8988T (cell line): ENCODE measurements at places on chromosomes 3 and 15.

- no peak for DNase-seq
These were observed 142.0 kb upstream of the CBLB start for GRCh38 chr3:106010829-106011228.

DNA sequence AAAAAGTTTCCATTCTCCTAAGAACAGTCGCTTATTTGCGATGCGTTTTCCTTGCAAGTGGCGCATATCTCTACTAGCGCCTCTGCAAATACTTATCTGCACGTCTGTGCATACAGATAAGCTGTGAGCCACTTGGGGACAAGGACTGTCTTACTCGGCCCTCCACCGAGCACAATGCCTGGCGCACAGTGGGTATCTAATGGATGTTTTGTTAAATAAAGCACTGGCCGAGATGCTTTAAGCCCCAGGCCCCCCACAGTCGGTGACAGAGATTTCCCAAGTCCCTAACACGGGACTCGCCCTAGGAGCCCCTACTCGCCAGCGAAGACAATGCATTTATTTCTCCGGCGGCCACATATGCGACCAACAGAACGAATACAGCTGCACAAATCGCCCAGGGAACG is 503 bp downstream of the HLTF start:
- no peak for DNase-seq

DNA sequence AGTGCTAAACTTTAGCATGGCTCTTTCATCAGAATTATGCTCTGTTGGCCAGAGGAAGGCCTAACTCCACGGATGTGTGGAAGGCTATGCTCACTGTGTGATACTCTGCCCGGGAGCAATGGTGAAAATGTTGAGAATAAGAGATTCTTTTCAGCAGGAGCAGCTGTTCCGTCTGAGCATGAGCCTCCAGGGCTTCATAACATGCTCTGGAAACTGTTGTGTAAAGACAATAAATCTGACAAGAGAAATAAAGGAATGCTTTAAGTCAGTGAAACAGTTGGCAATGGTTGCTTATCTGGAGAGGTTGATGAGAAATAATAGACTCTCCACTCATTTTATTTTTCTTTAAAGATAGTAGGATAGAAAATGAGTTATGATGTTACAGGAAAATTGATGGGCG is 269.8 kb downstream of the DIPK2A start:
- DNase-seq = no peak

GRCh38 chr15:94674296-94674695 is 442.9 kb downstream of the MCTP2 start:
- no peak for DNase-seq

DNA sequence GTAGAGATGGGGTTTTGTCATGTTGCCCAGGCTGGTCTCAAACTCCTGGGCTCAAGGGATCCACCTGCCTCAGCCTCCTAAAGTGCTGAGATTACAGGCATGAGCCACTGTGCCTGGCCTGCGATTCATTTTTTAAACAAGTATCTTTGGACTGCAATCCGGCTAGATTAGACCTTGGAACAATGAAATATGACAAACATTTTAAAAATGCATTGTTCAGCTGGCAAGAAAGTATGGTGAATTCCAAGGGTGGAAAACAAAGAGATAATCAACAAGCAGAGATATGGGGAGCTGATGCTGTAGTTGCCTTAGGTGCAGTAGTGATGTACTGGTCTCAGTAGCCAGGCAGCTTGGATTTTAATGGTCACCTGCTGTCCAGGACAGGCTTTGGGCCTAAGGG is 95.8 kb upstream of the GOLGA8J start:
- DNase-seq = no peak

DNA sequence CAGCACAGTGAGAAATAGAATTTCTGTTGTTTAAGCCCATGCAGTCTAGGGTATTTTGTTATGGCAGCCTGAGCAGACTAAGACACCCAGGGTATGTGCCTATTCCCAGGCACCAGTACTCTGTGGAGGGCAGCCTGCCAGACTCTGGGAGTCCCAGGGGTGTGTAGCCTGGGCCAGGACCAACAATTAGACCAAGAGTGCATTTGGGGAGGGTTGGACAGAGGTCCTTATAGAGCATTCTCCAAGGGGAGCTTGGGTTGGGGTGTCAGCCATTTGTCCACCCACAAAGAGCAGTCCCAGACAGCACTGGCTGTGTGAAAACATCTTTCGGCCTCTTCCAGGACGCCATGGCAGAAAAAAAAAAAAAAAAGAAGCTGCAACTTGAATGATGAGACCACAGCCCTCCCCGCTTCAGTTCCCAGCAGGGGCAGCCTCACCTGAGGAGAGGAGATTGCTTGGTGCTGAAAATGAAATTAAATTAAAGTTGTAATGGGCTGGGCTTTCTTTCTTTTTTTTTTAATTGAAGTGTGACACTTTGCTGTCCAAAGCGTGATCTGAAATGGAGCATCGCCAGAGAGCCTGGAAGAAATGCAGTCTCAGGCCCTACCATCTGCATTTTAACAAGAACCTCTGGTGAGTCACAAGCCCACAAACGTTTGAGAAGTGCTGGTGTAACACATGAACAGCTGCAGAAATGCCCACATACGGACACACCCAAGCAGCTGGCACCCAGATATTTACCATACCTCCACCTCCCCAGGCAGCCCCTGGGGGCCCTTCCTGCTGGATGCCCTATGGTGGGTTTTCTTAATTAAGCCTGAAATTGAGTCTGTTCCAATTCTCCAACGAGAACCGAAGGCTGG is 21.3 kb upstream of the CAV3 start:
- DNase-seq = no peak

- no peak for DNase-seq
These were observed 354.0 kb upstream of the ROBO2 start for GRCh38 chr3:76685858-76686257.

GRCh38 chr15:89149501-89150101 is 61.3 kb downstream of the ABHD2 start:
- no peak for DNase-seq

DNA sequence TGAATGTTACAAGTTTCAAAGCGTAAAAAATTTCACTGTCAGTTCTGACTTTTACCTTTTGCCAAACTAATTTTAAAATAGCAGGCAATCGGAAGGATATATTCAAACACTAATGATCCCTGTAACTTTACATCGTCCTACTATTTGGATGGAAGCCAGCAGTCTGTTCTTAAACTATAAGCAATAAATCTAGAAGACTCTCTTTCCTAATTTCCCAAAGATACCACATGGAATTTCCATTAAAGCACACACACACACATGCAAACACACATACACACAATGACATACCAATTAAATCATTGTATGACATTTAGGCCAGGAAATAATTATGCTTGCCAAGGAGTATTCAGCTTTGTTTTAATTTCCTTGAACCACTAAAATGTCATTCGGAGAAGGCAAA is 32.0 kb downstream of the IL17RD start:
- DNase-seq = no peak

DNA sequence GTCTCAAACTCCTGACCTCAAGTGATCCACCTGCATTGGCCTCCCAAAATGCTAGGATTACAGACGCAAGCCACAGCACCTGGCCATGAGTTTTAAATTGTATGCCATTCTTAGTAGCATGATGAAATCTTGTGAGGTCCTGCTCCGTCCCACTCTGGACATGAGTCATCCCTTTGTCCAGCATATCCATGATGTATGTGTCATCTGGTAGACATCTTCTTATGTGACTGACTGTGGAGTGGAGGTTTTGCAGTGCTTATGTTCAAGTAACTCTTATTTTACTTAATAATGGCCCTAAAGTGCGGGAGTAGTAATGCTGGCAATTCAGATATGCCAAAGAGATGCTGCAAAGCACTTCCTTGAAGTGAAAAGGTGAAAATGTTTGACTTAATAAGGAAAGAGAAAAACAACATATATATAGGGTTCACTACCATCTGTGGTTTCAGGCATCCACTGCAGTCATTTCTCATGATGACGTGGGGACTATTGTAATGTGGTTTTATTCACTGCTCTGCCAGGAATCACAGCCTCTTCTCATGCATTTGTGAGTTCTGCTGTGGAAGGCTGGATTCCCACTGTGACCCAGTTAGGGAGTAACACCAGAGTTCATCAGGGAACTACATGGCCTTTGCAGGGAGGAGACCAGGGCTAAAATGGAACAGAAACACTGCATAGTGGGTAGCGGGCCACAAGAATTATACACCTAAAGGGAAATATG is 204.6 kb upstream of the STRIT1 start:
- DNase-seq = no peak

DNA sequence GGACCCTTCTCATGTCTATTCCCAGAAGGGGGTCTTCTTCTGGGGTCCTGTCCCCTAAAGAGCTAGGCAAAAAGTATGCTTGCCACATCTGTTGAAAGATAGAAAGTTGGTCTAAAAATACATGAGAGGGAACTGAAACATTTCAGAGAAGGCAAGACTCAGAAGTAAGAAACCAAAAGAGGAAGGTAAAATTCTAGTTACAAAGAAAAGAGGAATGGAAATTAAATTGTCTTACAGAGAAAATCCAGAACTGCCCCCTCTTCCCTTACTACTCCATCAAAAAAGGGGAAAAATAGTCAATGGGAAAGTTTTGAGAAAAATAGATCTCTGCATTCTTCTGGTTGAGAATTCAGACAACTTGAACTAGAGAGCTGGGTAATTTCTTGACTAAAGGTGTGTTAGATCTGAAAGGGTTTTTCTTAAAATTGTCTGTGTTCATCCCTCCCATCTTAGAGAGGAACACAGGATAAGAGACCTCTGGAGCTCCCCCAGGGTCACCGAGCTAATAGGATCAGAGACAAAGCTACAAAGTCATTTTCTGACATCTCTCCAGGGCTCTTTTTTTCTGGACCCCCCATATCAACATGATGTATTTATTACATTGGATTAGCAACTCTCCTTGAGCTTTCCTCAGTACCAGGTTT is 32.3 kb upstream of the CCR2 start:
- no peak for DNase-seq

DNA sequence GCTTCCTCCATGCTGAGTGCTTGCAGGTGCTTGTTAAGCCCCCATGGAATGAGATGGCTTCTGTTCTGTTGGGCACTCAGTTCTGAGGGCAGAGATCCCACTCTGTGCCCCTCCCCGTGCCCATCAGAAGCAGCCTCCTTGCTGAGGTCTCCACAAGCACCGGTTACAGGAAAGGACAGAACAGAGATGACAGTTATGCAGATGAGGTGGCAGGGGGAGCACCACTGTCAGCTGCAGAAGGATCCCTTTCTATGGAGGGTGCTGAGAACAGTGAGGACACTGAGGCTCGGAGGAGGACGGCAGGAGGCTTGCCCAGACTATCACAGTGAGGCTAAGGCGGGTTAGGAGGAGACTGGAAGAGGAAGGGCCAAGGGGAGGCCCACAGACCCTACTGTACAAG is 12.4 kb downstream of the CACNA2D2 start:
- DNase-seq = no peak

GRCh38 chr15:92906563-92907081 is 6.5 kb downstream of the CHD2 start:
- no peak for DNase-seq

- DNase-seq = no peak
These were observed 96.3 kb upstream of the ROBO1 start for GRCh38 chr3:79864077-79864476.

DNA sequence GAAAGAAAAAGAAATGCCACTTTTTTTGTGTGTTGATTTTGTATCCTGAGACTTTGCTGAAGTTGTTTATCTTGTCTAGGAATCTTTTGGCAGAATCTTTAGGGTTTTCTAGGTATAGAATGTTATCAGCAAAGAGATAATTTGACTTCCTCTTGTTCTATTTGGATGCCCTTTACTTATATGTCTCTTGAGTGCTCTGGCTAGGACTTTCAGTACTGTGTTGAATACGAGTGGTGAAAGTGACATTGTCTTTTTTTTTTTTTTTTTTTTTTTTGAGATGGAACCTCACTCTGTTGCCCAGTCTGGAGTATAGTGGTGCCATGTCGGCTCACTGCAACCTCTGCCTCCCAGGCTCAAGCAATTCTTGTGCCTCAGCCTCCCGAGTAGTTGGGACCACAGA is 64.7 kb upstream of the NPHP3 start:
- DNase-seq = no peak

- DNase-seq = no peak
These were observed 60.6 kb downstream of the ZNF280D start for GRCh38 chr15:56672721-56673120.

DNA sequence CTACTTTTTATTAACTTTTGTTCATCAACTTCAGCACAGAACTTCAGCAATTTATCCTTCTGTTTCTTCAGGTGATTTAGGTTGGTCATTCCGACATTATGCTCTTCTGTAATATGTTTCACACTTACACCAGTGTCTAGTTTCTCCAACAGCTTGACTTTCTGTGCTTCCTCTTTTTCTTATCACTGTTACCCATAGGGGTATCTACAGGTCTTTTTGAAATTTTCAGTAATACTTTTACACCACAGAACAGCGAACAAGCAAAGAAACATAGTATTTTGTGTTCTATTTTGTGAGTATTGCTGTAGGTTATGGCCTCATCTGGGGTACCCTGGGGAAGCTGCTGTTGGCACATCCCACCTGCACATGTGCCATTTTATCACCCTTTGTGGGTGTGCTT is 260.7 kb downstream of the NSUN3 start:
- DNase-seq = no peak
